ENCODE measurements at places on chromosomes 4 and X.

DNA sequence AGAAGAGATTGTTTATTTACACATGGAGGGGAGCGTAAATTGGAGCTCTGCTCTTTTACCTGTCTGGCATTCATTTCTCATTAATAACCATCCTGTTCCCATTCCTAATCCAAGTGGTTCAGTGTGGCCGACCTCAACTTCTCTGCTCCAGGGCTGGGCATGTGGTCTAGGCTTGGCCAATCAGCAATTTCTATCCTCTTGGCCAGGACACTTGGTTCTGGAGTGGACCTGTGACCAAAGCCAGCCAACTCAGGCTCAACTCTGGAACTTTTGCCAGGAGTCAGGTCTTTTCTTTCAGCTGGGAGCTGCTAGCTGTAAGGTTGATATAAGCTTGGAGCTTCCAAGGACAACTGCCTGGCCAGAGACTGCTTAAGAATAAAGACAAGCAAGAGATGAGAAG, 15.6 kb upstream of the RASL11B start:
- no peak for DNase-seq

DNA sequence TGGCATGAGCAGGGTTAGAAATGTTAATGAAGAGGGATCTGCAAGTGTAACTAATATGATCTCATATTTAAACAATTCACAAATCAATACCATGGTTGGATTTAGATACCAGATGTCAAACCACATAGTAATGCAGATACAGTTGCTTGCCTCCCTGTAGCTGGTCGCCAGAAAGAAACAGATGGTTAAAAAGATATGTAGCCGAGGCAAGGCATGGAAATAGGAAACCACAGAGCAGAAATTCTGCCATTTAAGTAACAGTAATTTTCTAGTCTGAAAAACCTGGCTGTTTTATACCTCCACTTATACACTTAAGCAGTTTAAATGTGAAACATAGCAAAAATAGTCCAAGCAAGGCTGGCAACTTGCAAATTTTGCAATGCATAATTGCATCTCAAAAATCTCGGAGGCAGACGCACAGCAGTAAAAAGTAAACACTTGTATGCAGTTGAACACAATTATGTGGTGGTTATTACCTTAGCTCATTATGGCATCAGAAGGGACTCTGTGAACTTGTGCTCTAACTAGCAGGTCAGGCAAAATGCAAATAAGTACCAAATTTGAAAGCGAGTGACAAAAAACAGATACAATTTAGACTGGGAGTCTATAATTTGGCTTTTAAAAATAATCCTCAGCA, 126.8 kb downstream of the NAA11 start:
- DNase-seq, result no peak

GRCh38 chr4:146846882-146847281, 98.8 kb downstream of the TTC29 start:
- no peak for DNase-seq

DNA sequence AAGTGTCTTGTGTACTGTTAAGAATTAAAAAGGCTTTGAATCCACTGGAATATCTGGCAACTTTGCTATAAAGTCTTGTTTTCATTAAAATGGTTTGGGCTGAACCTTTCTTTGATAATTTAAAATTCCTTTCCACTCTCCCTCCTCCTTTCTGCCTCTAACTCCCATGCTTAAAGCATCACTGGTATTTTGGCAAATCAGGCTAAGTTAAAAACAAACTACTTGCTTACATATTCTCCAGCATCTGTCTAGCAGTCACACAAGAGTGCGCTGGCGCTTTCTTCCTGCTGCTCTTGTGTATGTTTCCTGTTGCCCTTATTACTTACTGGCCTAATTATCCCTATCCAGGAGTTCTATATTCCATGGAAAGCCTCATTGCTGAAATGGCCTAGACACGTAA, 136.6 kb downstream of the VEGFC start:
- no peak for DNase-seq

- DNase-seq, result no peak
These were observed 10.4 kb downstream of the ACOT9 start for GRCh38 chrX:23732704-23733103.

- DNase-seq, result no peak
These were observed 789 bp upstream of the SRPX start for GRCh38 chrX:38221391-38221929.

DNA sequence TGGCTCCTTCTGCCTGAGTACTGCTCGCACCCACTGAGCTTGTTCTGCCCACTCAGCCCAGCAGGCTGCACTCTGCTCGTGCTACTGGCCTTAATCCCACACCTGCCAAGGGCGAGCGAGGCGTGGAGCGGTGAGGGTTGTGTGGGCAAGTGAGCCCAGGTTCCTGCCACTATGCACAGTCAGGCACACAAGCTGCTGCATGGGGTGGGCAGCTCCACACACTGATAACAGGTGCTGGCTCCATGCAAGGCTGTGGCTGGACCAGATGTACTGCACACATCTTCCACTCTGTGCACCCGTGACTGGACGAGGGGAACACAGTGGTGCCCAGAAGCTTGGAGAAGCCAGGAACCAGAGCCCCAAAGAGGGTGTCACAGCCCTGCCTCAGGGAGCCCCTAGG, 184.3 kb upstream of the NUDT6 start:
- DNase-seq, result peak; percentile 27

DNA sequence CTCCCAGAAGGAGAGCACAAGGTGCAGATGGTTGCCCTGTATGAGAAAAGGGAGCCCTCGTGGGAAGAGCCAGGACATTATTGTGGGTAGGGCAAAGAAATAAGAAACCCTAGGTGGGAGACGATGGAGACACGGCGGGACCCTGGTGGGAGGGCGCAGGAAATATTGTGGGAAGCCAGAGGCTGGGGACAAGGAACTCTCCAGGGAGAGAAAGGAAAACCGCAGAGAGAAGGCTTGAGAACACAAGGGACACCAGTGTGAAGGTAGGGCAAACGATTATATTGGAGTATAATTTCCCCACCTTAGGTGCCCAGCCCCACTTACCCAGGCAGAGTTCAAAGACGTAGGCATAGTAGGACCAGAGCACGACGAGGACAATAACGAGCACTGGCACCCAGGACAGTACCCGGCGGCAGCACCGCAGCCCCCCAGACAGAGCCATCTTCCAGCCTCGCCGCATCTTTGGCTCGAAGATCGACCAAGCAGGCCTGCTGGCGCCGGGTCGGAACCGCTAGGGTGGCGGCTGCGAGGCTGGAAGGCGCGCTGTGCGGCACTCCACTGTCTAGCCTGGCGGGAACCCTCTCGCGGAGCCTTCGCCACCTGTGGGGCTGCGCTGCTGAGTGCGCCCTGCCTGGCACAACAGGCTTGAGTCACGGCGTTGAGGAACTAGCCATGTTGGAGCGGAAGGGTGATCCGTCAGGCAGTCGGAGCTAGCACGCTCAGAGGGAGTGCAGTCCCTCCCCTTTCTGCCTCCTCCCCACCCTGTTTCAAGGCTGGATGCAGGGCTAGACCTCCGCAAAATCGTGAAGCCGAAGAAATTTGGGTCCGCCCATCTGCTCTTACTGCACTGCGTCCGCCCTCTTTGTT, at the start of gene ZDHHC15:
Gene ZDHHC15, minus strand, starts transcription at position 473 of the 867 bp plus-strand sequence. Its CDS starts 13 bp downstream, at position 460.
- no peak for DNase-seq

GRCh38 chrX:39777623-39778025, 320.1 kb downstream of the BCOR start:
- no peak for DNase-seq

- no peak for DNase-seq
These were observed 13.0 kb downstream of the RBMX start for GRCh38 chrX:136867518-136867917.

- no peak for DNase-seq
These were observed 16.7 kb upstream of the ANKRD17 start for GRCh38 chr4:73275318-73275654.

- no peak for DNase-seq
These were observed 31.2 kb downstream of the LRBA start for GRCh38 chr4:150983851-150984250.

- DNase-seq, result no peak
These were observed 7.4 kb upstream of the HS3ST1 start for GRCh38 chr4:11436084-11436483.

DNA sequence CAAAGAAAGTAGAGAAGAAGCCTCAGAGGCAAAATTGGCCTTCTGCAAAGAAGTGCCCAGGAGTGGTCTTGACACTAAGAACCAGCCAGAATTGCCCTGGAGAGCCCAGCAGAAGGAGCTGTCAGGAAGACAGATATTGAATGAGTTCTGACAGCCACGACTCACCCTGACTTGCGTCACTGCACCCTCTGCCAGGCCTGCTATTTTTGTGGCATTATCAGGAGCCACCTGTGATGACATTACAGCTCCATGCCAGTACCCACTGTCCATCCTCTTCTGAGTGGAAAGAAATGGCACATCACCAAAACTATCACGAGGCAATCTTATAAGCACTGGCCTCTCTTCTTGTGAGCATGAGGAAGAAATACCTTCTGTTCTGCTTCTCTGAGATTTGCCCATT, 67.7 kb downstream of the SMIM20 start:
- no peak for DNase-seq

DNA sequence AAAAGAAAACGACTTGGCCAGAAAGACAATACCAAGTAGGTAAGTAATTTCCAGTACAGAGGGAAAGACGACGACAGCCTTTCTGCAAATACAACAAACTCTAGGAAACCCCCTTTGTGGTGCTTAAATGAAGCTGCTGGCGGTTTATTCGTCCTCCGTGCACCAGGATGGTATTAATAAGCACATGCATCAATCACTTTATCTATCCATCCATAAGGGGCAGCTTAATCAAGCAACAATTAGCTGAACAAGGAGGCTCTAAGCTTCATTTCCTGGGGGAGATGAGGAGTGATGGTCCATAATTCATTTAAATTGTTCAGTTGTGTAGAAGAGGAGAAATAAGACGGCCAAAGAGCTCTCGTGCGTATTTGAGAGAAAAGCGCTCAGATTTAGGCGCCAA, 26.2 kb downstream of the IRF2 start:
- DNase-seq, result no peak

DNA sequence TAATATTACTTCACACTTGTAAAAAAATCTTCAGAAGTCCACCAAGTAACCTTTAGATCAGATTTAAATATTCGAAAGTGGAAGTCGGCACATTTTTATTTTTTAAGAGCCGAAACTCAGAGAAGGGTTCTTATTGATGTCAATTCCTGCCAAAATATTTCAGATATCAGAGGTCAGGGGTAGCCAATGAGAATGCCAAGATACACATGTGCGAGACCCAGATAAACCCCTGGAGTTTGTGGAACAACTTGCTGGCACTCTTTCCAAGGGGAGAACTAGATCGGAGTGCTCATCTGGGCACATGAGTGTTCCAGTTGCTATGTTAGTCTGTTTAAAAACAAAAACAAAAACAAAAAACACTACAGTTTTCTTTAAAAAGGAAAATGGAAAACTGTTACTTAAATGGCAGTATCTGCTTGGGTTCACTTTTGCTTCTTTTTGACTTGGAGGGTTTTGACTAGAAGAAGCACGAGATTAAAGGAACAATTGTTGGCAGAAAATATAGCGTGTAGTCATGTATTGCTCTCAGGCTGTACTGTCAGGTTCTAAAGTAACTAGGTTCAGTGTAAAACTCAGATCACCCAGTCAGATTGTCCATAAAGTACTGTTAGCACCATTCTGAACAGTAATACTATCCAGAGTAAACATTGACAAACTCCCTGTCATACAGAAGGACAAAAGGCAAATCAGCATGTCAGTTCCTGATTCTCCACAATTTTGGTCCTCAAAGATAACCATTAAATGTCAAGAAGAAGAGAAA, 188.0 kb upstream of the PACRGL start:
- DNase-seq, result no peak

GRCh38 chr4:6561173-6561516, 13.8 kb upstream of the MAN2B2 start:
- DNase-seq, result no peak

DNA sequence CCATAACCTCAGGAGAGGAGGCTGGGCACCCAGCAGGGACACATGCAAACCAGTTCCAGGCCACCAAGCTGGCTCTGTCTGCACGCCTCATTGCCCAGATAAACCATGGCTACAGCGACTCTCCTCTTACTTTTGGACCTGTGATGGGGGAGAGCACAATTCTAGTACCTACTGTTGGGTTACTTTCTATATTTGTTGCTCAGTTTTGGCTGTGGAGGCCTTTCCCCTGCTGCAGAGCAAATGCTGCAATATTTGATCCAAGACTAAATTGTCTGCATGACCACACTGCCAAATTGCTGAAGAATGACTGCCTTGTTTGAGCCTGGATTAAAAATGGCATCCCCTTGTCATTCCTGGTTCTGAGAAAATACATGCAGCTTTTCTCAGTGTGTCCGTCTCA, 253.5 kb downstream of the ARHGAP10 start:
- DNase-seq, result no peak

DNA sequence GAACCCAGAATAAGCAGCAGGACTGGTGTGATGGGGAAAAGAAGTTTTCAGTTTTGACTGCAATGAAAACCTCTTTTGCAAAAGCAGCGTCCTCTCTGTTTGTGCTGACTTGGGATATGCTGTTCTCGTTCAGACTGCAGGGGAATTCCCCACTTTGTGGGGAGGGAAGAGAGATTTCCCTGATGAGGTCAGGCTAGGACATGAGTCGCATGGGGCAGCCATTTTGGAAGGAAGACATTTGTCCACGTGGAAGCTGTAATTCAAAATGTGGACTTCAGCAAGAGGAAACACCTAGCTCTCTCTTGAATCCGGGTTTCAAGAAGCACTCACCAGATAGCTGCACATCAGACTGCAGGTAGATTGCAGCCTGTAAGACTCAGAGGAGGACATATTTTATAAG, 39.3 kb downstream of the ING2 start:
- no peak for DNase-seq

DNA sequence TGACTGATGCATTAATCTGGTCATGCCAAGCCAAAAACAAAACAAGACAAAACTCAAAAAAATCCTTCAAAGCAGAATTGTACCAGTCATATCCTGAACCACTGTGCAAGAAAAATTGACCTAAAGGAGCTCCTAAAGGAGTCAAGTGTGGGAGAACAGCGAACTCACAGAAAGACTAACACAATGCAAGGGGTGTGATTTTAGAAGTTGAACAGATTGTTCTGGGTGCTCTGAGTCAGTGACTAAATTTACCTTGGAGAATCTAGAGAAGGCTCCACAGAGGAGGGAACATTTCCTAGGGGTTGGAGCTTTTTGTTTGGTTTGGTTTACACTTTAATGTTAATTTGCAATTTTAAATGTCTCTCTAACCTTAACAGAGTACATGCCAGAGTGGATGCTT, 48.9 kb upstream of the PHF8 start:
- DNase-seq, result no peak

GRCh38 chrX:8971116-8971515, 62.8 kb downstream of the FAM9B start:
- DNase-seq, result no peak

DNA sequence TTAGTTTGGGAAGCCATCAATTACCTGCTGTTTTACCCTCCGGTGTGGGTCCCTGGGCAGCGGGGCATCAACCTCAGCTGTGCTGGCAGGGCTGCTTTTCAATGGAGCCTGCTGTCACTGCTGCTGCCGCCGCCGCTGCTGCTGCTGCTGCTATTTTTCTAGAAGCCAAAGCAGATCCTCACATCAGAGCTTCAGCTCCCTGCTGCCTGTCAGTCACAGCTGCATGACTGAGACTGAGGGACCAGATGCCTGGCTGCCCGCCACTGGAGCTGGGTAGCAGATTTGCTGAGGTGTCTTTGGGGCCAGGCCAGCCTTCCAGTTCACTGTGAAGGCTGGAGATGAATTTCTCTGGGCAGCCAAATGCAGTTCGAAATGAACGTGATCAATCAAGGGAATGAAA, 200.3 kb upstream of the NHS start:
- DNase-seq, result no peak
